ENCODE measurements at places on chromosomes 6 and 20.

DNA sequence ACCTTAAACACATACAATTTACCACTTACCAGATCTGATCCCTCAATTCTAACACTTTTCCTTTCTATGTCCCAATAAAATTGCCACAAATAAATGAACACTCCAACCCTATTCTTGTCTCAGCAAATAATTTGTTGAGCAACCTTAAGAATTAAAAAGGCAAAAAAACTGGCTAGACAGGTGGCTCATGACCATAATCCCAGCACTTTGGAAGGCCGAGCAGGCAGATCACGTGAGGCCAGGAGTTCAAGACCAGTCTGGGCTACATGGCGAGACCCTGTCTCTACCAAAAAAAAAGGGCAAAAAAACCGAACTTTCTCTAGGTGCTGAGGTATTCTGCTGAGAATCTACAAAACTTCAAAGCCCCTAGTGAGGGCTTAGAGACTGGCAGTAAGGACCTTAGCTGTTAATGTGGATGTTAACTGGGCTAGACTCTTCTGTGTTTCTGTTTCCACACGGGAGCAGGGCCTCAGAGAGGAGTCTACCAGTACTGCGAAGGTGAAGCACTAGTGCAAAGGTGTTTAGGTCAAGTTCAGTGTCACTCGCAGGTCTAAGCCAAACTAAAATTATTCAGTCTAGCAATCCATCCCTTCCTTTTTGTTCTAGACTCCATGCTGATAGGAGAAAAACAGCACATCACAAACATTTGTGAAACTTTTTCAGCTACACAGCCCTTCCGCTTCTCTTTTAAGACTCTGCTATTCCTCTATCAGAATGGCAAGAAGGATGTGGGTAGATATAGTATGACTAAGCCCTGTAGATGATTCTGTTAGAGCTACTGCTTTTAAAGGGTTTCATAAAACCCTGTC lies 2.6 kb downstream of the FASTKD5 start:
- no peak for DNase-seq

GRCh38 chr6:52233975-52234823 lies 10.1 kb downstream of the IL17F start:
- DNase-seq, result peak; percentile 59

DNA sequence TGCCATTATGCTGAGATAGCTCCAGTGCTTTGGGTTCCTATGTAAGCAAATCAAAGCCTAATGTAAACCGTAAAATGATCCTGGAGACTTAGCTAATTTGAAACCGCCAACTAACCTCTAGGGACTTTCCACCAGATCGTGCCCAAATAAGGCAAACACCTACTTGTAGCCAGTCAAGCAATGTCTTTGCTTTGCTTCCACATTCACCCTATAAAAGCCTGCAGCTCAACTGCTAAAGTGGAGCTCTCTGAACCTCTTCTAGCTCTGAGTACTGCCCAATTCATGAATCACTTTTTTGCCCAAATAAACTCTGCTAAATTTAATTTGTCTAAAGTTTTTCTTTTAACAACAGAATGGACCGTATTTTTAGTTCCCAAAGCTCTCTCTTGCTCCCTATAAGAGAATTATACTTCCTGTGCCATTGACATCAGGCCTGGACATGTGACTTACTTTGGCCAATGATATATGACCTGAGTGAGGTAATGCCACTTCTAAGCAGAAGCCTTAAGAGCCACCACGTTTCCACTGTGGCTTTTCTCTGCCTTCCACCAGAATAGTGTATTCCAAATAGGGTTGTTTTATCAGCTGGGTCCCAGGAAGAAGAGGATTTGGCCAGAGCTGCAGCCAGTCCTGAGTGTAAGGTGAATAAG lies 34.8 kb upstream of the PSMF1 start:
- DNase-seq, result no peak

GRCh38 chr20:364905-365794 lies 15.4 kb upstream of the TRIB3 start:
- DNase-seq, result no peak

DNA sequence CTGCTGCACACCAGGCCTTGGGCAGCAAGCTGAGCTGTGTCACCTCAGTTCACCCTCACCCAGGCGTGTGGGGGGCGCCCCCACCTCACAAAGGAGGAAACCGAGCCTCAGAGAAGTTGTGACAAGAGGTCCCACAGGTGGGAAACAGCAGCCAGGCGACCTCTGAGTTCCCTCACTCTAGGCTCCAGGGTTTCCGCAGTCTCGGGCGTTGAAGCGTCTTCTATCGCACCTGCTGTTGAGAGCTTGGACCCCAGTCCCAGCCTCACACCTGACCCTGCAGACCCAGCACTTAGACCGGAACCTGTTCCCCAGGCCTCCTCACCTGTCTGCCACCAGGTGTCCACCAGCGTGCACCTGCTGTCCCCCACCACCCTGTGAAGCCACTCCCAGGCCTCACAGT lies 22.3 kb upstream of the APMAP start:
- no peak for DNase-seq

DNA sequence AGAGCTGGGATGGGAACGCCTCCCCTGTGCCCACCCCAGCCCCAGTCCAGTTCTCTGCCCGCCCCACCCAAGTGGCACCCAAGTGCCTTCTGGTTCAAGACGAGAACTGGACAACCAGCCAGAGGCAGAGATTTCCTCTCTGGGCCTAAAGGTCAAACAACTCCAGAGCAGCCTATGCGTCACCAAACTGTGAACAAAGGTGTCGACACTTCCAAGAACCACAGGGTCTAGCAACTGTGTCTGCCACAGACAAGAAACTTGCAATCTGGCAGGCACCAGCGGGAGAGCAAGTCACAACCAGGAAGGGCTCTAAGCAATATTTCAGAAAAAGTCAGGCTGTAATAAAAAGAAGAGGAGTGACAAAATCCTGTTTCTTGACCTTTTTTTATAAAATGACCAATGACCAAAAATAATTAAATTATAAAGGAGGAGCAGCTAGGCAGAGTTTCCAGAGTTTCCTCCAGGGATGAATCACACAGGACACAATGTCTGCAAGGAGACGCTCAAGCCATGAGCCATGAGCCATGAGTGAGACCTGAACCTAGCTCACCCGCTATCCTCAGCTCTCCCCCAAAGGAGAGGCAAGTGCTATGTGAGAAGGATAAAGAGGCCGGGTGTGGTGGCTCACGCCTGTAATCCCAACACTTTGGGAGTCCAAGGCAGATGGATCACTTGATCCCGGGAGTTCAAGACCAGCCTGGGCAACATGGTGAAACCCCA lies 11.1 kb downstream of the EDEM2 start:
- DNase-seq, result no peak

DNA sequence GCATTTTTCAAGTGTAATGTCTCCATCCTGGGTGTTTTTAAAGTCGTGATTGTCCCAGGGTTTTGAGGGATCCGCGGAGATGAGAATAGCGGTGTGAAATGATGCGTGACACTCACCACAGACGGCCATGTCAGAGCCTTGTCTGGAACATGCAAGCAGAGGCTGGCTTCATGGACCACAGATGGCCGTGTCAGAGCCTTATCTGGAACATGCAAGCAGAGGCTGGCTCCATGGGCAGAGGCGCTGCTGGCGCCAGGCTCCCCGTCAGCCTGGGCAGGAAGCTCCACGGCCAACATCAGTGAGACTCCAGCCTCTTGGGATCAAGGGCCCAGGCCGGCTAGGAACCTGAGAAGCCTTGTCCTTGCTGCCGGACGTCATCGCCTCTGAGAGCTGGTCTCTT lies 7.7 kb upstream of the MRGBP start:
- DNase-seq, result no peak

DNA sequence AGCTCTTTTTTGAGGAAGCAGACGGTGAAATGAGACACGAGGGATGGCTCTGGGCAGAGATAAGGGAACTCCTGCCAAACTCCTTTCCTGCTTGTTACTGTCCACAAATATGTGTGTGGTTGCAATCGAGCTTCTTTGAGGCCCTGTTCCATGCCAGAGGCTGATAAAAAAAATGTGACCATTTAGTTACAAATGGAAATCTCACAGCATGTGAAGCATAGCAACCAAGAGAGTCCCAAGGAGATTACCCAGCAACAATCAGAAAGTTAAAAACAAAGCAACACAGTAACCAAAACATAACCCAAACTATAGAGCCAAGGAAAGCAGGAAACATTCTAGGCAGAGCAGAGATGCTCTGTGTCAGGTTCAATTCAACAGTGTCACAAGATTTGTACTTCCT lies 35.4 kb upstream of the HMGN3 start:
- no peak for DNase-seq

GRCh38 chr6:79671600-79672266 lies 40.6 kb downstream of the SH3BGRL2 start:
- DNase-seq, result no peak

DNA sequence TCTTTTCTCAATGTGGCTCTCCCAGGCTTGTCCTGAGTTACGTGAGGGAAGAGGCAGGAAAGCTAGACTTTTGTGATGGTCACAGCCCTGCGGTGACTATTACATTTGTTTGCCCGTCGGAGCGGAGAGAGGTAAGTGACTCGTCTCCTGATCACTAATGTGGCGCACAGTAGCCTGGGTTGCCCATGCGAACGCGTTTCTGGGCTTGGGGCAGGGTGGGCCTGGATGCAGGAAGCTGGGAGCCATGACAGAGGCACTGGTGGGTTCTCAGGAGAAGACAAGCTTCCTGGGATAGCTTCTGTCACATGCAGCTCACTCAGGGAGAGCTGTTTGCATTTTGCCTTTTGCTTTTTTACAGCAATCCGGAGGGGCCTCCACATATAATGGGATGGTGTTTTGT lies 60.6 kb downstream of the IGF2R start:
- DNase-seq, result no peak

- no peak for DNase-seq
These were observed 185.8 kb downstream of the TMEM242 start for GRCh38 chr6:157137501-157137900.

- DNase-seq, result no peak
These were observed 53.9 kb upstream of the PCSK2 start for GRCh38 chr20:17172836-17173516.

DNA sequence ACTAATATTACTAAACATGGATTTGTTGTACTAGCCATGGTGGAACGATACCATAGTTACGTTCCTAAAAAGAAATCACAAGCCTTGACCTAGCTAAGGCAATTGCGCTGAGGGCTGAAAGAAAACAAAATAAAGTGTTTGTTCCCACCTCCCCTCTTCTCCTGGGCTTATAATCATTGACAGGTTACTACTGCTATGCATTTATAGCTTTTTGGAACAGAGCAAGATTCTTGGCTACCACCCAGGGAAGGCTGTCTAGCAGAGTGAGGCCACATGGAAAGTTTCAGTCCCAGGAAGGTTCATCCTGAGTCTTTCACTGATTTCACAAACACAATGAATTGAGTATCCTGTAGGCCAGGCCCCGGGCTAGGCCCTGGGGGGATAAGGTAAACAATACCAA lies 84.6 kb downstream of the TMEM170B start:
- no peak for DNase-seq

DNA sequence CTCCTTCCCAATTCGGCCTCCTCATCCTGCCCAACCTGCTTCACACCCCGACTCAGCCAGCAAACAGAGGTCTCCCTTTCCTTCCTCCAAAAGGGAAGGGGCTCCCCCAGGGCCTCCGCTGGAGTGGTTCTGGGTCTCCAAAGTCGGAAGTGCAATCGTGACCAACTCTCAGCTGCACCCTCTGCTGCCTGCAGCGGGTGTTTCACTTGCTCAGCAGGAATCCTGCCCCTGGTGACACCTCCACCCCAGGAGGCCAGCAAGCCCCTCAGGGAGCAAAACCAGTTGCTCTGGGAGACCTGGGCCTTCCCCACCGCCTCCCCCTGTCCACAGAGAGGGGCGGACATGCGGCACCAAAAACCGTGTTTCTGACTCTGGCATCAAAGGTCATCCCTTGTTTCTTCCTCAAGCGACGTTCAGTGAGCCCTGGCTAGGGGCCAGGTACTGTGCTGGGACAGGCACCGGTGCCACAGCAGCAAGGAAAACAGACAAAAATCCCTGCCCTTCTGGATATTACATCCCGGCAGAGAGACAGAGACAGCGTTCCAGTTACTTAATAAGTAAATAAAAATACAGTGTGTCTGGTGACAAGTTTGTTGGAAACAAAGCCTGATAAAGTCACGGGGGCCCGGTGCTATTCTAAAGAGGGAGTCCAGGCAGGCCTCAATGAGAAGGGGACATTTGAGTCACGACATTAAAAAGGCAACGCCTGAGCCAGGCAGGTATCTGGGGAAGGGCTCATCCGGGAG lies 219.0 kb downstream of the BMP7 start:
- no peak for DNase-seq

DNA sequence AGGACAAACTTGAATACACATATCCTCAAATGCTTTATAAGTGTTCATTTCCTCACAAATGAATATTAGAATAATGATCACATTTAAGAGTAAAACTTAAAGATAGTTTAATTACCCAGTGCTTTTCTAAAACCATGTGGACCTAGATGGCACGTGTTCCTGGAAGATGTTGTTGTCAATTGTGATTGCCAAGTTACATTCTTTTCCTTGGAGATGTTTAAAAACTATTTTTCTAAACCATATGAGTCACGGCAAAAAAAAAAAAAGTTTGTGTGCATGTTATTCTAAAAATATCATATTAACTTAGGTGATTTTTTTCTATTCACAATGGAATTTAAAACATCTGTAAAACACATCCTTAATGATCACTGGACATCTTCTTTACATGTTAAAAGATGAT lies 51.1 kb downstream of the RCAN2 start:
- no peak for DNase-seq

DNA sequence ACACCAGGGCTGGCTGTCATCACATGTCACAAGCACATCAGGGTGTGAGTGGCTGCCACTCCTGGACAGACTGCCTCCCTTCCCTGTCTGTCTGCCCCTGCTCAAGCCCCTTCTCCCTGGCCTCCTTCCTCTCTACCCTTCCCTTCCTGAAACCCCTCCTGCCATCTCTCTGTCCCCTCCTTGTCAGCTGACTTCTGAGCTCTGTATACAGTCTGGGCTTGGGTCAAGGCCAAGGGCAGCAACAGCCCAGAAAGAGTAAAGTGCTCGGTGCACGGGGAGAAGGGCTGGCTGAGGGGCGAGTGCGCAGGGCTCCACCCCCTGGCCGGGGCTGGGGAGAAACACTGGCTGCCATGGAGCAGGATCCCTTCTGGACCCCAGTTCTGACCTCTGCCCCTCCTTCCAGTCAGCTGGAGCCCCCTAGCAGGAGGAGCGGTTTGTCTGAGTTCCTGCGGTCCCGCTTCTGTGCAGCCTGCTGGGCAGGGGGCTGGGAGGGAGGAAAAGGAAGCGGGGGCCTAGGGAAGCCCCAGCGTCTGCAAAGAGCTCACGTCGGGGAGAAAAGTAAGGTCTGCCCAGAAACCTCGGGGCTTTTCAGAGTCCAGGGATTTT lies 2.0 kb downstream of the LKAAEAR1 start:
- DNase-seq, result no peak

- DNase-seq, result no peak
These were observed 7.7 kb upstream of the SCP2D1 start for GRCh38 chr20:18805881-18806280.

- DNase-seq, result no peak
These were observed 10.6 kb downstream of the TOX2 start for GRCh38 chr20:43925215-43925614.

DNA sequence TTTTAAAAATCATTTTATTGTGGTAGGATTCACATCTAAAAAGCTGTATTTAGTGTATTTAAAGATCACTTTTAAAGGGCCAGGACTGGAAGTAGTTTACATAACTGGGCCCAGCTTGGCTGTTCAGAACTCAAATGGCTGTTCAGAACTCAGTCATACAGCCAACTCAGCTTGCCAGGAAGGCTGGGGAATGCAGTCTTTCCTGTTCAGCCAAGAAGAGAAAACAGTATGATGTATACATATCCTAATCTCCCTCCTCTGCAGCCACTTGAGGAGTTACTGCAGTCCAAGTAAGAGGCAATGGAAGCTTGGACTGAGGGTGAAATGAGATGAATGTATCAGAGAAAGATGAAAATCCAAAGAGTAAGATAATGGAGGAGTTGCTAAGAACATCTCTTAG lies 24.6 kb downstream of the DSTN start:
- DNase-seq, result no peak

All from ecto neural progenitor cell (in vitro differentiated cells).